ENCODE measurements at places on chromosomes 12 and 14.

GRCh38 chr12:52832985-52833905 lies 866 bp downstream of the KRT79 start:
- DNase-seq = no peak

GRCh38 chr14:90674716-90675115 lies 141.5 kb downstream of the TTC7B start:
- DNase-seq = no peak

- DNase-seq = no peak
Measured at GRCh38 chr14:99986396-99986795, 78.8 kb upstream of the EVL start.

DNA sequence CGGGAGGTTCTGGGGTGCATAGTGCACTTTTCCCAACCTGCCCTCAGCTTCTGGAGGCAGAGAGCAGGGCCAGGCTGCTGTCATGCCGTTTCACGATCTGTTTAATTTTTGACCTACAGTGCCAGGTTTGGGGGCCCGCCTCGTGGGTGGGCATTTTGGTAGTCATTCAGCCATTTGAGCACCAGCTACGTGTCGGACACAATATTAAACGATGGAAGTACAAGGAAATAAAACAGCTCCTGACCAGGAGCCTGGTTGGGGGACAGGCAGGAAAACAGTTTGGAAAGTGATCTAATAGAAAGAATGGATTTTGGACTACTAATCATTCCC lies 708 bp downstream of the FNTB start:
- DNase-seq = no peak

GRCh38 chr12:39619316-39619659 lies 315 bp downstream of the ABCD2 start:
- DNase-seq = no peak

DNA sequence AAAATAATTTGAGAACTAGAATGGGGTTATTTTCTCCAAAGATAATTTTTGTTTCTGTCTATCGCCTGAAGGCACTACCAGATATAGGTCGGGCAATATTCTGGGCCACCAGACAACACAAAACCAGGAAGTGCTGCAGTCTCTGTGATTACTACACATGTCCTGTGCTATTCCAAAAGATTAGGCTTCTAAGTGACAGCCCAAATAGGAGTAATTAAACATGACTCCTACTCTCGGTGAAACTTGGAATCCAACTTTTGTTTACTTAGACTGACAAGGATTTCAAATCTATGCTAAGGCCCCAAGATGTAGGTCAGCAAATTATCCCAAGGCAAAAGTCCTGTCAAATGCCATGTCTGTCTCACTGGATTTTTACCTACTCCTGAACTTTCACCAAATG lies 157.6 kb upstream of the LRFN5 start:
- DNase-seq = no peak

GRCh38 chr14:92315050-92315805 lies 7.7 kb upstream of the SLC24A4 start:
- DNase-seq = no peak

- DNase-seq = no peak
Measured at GRCh38 chr12:10909462-10909861, at the start of gene TAS2R13. Gene TAS2R13, minus strand, starts transcription at chr12:10909562. Its CDS starts 264 bp downstream, at chr12:10909298.

DNA sequence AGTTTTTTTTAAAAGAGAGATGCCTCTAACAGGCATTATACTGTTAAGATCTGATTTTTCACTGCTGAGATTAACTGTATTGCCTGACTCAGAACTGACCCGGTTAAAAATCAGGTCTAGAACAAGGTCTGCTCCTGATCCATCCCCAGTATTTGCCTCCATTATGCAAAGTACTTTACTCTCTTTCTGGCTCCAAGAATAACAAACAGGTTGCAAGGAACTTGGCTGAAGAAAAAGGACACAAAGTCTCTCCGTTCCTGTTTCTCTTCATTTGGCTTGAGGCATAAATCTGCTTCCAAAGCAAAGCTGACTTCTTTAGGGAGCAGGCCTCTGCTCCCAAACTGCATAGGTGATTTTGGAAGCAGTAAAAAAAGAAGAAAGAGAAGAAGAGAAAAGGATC lies 199.3 kb upstream of the PDZRN4 start:
- DNase-seq = no peak

DNA sequence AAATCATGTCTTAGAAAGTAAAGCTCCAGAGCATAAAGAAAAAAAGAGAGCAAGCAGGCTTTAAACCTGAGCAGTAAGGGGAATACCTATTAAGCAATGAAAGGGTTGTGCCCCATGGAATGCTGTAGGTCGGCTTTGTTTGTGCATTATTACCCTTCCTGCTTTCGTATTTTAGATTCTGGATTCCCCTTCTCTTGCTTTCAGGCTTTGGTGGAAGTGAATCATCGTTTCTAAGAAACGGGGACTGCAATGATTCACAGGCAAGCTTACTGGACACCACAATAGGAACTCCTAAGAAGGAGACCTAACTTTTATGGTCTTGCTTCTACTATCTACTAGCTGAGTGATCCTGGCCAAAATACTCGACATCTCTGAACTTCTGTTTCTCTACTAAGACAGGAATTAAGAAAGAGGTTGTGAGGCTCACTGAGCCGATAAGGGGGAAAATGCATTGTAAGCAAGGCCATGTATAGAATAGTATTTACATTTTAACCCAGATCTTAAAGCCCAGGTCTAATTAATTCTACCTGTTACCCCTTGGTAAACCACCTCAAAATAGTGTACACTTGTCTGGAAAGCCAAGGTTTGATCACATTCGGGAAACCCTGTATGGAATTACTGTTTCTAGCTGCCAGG lies 1.2 kb upstream of the BMAL2 start:
- DNase-seq = no peak

GRCh38 chr12:132711080-132711843 lies 620 bp downstream of the PGAM5 start:
- DNase-seq = no peak

GRCh38 chr12:74563927-74564326 lies 26.3 kb downstream of the ATXN7L3B start:
- DNase-seq = no peak

DNA sequence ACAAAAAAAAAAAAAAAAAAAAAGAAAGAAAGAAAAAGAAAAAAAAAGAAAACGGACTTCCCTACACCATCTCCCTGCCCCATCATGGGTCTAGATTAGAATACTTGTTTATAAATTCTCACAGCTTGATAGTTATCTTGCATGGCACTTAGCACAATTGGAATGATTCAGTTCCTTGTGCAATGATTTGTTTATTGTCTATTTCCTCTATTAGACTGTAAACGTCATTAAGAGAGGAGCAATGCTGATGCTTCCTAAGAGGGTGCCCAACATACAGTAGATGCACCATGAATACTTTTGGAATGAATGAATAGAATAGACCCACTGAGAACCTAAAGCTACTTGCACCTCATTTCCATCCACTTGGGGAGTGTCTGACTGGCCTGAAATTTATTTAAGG lies 40.8 kb downstream of the PAX9 start:
- DNase-seq = no peak
